Left renal pelvis (tissue), 4 donors: ENCODE measurements at places on chromosomes 4 and X.
A peak's percentile ranks its signal among the peaks of the same experiment; 100 is the strongest.

- DNase-seq, result no peak
Observed at GRCh38 chrX:49845701-49846403, 16.7 kb downstream of the PAGE4 start.

- DNase-seq, result no peak
Observed at GRCh38 chr4:15344041-15344440, 83.8 kb upstream of the C1QTNF7 start.

- DNase-seq, result no peak
Observed at GRCh38 chr4:37615059-37615719, 71.0 kb downstream of the RELL1 start.

- DNase-seq, result no peak
Observed at GRCh38 chrX:44143061-44143602, 169.9 kb upstream of the NDP start.

- DNase-seq, result no peak
Observed at GRCh38 chr4:2269206-2269531, 7.3 kb upstream of the MXD4 start.

GRCh38 chr4:147088146-147088545 lies 142.5 kb upstream of the TTC29 start:
- DNase-seq, result no peak

- no peak for DNase-seq
Observed at GRCh38 chrX:3384327-3384726, 37.9 kb upstream of the MXRA5 start.

- peak; percentile 16 for DNase-seq
Observed at GRCh38 chr4:174365018-174365587, 81.4 kb downstream of the CEP44 start.

- DNase-seq, result no peak
Observed at GRCh38 chr4:15149234-15149838, 147.1 kb downstream of the CPEB2 start.

- DNase-seq, result no peak
Observed at GRCh38 chrX:31318866-31319265, 247.0 kb upstream of the FTHL17 start.
